ENCODE measurements at places on chromosomes 2 and 18.

GRCh38 chr18:76446321-76447257 lies 48.5 kb downstream of the ZNF516 start:
- no peak for DNase-seq

- DNase-seq: no peak
These were observed 26.2 kb downstream of the FER1L5 start for GRCh38 chr2:96668771-96669170.

GRCh38 chr2:32960647-32961403 lies 14.1 kb downstream of the LTBP1 start:
- DNase-seq: no peak

DNA sequence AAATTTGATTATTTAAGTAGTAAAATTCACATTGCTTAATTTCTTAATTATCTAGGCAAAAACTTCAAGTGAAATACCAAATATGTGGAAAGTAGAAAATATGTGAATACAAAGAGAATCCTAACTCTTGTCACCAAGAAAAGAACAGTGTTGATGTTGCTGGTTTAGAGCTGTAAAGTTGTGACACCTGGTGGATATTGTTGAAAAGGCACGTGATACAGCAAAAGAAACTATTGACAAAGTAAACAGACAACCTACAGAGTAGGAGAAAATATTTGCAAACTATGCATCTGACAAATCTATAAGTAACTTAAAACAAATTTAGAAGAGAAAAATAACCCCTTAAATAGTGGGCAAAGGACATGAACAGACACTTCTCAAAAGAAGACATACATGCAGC lies 25.6 kb upstream of the ZC3H15 start:
- no peak for DNase-seq

DNA sequence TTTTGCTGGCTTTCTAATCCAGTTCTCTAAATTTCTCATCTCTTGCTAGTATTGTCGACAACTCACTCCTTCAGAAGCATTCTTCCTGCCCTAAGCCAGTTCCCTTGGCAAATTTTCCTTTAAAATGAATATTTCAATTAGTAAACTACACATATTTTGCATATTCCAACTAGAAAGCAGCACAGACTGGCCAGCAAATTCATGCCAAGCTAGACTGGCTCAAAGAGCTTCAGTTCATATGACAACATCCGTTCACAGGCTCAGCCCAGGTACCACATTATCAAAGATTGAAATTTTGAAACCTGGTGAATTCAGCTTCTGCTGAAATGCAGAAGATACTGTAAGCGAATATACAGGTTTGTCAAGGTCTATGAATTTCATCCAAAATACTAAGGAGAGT lies 64.5 kb downstream of the AFF3 start:
- DNase-seq: no peak

- no peak for DNase-seq
These were observed at the start of gene ZNF396 for GRCh38 chr18:35376742-35377695. Gene ZNF396 (minus strand): TSS chr18:35377337. CDS start chr18:35374292, 3,045 bp downstream.

DNA sequence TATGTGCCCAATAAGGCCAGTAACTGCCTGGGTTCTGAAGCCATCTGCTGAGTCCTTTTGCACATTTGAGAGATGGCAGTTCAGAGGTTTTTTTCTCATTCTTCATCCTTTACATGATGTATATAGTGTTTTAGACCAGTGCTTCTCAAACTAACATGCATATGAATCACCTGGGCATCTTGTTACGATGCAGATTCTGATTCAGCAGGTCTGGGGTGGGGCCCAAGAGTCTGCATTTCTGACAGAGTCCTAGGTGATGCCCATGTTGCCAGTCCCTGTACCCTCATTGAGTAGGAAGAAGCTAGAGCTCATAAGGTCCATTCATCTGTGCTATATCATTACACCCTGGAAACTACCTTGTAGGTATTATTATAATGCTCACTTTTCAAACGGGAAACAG lies 3.8 kb downstream of the SMYD5 start:
- DNase-seq: no peak

- DNase-seq: no peak
These were observed 22.7 kb downstream of the PDE1A start for GRCh38 chr2:182404092-182404491.

DNA sequence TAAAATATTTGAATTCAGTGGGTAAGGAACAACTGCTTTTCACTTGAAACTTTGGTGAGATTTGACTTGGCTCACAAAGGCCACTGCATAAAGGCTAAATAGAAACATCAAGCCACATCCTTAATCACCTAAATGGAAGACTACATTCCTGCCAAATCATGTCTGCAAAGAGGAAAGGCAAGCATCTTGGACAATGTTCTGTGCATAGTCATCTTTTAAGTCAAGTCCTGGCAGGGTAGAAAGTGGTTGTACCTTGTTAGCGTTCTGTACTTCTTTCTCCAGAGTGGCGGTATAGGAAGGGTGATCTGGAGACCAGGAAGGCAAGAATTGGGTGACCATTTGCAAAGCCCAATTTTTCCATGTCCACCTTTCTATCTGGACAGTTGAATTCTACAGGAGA lies 121.4 kb upstream of the SLC14A2 start:
- no peak for DNase-seq

- DNase-seq: no peak
These were observed 6.6 kb downstream of the PSD4 start for GRCh38 chr2:113180131-113180946.

DNA sequence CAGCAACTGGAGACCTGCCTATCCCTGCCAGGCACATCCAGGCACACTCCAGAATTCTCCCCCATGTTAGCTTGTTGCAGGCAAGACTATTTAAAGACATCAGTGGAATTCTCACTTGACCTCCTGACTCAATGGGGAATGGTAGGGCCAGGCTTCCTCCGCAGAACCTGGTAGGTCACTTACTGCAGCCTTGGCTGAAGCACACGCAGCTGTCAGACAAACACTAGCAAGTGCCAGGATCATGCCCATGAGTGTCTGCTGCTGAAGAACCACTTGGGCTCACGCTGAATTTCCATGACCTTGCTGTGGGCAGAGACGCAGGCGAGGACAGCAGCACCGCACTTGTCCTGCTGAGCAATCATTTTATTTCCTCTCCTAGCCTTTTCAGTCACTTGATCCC lies 3.2 kb downstream of the LRRC30 start:
- no peak for DNase-seq

GRCh38 chr2:63886445-63886844 lies 44.7 kb downstream of the UGP2 start:
- no peak for DNase-seq

DNA sequence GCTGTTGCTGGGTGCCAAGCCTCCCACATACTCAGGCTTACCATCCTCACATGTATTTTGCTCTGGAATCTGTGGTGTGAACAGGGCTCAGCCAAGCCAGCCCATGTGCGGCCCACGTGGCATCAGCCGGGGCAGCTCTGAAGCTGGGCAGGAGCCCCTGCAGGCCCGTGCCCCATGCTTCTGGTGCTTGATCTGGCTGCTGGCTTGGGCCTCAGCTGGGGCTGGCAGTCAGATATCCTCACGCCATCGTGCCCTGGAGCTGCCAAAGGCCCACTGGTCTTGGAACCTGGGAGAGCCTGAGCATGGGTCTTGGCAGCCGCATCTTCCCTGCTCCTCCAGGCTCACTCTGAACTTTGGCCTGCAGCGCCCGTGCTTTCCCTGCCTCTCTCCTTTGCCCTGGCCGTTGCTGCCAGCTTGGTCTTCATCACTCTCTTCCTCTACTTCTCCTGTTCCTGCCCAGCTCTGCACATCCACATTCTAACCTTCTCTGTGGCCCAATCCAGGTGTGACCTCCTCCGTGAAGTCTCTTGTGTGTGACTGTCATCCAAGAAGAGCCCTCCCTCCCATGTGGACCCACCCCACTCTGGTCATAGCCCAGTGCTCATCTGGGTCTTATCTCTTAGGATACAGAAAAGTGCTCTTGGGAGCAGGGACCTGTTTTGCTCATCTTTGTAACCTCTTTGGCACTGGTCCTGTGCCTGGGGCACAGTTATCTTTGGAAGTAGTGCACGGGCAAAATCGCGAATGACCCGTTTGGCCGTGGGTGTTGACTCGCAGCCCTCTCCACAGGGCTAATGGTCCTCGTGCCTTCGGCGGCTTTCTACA lies 116.1 kb downstream of the RNF144A start:
- DNase-seq: no peak

GRCh38 chr2:9975328-9975727 lies 23.8 kb downstream of the GRHL1 start:
- DNase-seq: no peak

- DNase-seq: no peak
These were observed 99.0 kb downstream of the ARHGEF33 start for GRCh38 chr2:38988716-38989115.

- DNase-seq: no peak
These were observed 4.6 kb upstream of the MFF start for GRCh38 chr2:227320305-227321094.

DNA sequence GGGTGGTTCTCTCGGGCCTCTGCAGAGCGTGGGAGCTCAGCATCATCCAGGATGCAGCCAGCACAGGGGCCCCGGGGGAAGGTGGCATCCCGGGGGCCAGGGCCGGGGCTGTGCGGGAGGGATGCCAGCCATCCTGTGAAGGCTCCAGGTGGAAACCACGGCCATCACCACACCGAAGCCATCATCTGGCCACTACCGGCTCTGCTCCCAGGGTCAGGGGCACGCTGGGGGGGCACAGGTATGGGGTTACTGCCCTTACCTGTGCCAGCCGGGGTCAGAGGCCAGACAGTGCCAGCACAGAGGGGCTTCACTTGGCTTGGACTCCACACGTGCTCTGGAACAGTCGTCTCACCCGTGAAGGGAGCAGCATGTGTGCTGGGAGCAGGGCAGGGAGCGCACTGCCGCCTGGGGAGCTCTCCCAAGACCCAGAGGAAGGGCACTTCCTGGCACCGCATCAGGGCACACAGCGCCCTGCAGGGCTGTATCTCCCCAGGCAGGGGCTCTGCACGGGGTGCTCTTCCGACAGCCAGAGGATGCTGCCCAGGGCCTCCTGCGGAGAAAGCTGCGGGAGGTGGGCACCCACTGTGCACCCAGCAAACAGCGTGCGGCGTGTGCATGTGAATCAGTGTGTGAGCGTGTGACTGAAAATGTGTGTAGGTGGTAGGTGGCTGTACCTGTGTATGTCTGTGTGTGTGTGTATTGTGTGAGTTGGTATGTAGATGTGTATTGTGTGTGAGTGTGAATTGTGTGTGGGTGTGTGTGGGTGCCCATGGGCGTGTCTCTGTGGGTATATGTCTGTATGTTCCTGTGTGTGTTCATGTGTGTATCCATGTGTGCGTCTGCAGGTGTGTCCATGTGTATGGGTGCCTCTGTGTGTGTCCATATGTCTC lies 75.0 kb downstream of the PTGR3 start:
- DNase-seq: no peak

DNA sequence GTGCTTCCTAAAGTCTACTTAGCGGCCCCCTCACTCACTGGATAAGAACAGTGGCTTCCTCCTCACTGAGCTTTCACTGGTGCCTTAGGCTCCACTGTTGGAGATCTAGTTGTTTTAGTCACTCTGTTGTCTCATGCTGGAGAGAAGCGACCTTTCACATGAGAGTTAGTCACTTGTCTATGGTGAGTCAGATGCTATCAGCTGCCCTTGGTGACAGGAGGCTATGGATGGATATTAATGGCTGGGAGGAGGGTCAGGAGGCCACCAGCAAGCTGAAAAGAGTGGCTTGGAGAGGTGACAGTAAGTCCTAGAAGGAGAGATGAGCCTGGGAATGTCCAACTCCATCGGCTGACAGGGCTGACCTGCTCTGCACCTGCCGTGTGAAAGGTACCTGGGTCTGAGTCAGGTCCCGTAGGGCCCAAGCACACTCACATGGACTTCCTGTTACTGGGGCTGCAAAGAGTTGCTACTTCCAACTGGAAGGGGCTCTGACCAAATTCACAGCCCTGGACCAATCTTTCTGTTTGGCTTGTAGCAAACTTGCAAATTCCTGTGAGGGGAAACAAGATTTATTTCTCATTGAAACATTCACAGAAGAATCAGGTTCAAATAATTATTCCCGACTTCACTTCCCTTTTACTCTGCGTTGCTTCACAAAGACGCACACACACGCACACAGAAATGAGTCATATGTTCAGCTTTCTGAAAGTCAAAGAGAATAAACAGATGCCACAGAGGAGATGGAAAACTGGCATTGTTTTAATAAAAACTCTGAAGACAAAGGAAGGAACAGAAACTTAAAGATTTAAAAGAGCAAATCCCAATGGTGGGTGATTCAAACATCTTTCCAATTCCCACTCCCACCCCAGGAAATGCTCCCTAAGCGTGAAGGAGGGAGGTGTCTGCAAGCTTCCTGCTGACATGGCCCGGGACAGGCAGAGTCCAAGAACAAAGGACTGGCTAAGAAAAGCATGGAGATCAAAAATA lies 203.5 kb upstream of the TWIST2 start:
- DNase-seq: peak; percentile 39

DNA sequence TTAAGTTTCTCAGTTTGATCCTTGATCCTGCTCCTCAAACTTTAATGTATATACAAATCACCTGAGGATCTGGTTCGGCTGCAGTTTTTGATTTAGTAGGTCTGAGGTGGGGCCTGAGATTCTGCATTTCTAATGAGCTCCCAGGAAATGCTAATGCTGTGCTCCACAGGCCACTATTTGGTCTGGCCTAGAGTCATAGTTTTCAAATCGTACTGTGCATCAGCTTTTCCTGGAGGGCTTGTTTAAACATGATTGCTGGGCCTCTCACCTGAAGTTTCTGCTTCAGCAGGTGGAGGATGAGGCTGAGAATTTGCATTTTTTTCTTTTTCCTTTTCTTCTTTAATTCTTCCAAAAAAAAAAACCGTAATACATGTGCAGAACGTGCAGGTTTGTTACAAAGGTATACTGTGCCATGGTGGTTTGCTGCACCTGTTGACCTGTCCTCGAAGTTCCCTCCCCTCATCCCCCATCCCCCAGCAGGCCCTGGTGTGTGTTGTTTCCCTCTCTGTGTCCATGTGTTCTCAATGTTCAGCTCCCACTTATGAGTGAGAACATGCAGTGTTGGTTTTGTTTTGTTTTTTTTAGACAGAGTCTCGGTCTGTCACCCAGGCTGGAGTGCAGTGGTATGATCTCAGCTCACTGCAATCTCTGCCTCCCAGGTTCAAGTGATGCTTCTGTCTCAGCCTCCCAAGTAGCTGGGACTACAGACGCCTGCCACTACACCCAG lies 42.2 kb upstream of the CD28 start:
- no peak for DNase-seq

DNA sequence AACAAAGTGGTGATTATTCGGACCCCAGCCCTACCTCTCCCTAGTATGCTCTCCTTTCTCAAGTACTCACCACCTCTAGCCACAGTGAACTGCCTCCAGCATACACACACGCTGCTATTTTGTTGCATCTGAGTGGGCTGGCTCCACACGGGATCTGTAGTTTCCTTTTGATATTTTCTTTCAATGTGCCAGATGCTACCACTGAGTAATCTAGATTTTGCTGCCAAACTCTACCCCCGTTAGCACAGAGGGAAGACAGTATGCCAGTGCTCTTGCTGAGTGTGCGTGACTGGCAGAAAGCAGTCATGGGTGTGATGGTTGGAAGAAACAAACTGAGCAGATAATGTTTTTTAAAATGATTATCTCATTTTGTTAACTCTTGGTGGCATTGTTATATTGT lies 11.6 kb downstream of the CFLAR start:
- no peak for DNase-seq

- DNase-seq: no peak
These were observed 22.4 kb downstream of the RTP5 start for GRCh38 chr2:241891988-241892298.
